ENCODE measurements at places on chromosomes 2 and 18.

GRCh38 chr2:165528691-165529090 lies 59.2 kb downstream of the CSRNP3 start:
- DNase-seq, result no peak

- DNase-seq, result no peak
These were observed 21.6 kb downstream of the SNORC start for GRCh38 chr2:232891621-232892071.

- DNase-seq, result no peak
These were observed 51.0 kb downstream of the LDLRAD4 start for GRCh38 chr18:13269521-13270011.

DNA sequence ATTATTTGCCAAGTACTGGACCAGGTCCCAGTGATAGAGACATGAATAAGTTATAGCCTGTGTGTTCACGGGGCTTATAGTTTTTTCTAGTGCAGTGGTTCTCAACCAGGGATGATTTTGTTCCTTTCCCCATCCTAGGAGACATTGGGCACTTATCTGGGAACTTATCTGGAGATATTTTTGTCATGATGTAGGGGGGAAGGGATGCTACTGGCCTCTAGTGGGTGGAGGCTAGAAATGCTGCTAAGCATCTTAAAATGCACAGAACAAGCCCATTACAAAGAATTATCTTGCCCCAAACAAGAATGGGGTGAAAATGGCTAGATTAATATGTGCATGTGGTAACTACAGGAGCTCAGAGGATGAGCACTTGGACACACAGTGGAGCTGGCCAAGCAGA lies 75.2 kb downstream of the KLHL29 start:
- DNase-seq, result no peak

DNA sequence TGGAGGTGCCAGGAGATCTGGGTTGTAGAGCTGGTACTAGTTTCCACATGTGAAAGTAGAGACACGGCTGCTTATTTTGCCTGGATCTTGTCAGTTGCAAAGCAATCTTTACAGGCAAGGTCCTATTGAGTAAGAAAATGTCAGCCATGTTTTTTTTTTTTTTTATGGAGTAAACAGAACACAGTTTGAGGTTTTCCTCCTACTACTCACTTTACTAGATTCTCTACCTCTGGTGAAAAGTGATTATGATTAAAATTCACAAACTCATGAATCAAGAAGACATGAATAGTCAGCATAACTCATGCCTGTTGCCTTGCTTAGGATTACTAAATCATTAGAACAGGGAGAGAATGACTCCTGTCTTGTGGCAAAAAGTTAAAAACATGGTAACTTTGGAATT lies 70.1 kb upstream of the PNPT1 start:
- no peak for DNase-seq

DNA sequence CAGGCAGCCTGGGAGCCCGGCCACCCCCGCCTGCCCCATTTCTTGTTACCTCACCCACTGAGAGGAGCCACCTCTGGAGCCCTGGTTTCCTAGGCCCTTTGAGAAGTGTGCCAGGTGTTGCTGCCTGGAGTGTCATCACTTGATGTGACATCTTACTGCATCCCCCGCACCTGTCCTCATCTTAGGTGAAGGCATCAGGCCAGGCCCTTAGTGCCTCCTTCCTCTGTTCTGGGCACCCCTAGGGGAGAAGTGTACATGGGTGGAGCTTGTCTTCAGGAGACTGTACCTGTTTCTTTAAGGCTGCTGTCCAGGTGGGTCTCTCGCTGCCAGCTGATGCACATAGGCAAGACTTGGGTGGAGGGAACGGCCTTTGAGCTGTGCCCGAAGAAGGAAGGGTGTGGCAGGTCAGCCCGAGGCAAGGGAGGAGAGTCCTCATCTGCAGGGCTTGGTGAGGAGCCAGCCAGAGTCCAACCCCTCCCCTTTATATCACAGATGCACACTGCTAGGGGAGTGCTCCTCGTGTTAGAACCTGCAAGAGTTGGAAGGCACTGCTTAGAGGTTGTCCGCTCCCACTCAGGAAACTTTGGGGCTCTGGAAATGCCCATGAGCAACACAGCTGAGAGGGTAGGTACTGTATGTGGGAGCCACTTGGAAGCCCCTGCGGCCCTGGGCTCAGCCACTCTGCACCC lies 45.9 kb downstream of the NCK2 start:
- DNase-seq, result no peak

- no peak for DNase-seq
These were observed 154.0 kb downstream of the PMAIP1 start for GRCh38 chr18:60053747-60054304.

DNA sequence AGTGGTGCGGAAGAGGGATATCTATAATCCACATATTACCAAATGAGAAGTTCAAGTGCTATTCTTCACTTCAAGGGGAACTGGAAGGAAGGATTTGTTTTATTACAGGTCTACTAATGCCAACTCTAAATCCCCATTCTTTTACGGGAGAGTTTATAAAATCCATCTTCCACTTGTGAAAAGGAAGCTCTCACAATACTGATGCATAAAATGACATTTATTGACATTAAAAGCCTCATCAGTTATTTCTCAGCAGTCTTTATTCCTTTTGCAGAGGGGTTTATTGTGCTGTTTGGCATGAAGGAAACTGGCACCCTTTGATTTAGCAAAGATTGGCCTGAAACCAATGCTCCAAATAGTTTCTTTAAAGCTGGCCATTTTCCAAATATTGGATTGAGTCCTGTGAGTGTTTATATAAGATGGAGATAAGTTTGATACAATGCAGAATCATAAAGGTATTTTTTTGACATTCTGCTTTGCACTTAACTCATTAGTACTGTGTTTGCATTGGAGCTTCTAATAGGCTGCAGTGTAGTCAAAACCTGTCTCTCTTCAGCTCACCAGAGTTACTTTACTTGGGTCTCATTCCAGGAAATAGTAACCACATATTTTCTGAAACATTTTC lies 26.6 kb downstream of the LRP1B start:
- DNase-seq, result no peak

DNA sequence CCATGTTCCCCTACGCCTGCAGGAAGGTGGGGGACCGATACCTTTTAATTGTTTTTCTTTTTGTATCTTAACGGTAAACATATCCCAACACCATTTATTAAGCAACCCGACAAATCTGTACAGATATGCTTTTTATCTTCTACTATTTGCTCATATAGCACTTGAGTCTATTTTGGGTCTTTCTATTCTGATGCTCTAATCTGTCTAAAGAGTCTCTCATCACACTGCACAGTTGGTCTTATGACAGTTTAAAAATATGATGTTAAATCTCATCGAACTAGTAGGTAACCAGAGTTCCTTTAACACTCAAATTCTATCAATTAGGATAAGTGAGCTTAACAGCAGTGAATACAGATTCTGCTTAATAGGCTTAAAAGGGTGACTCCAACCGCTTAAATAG lies 111.6 kb downstream of the SOCS6 start:
- DNase-seq, result no peak

DNA sequence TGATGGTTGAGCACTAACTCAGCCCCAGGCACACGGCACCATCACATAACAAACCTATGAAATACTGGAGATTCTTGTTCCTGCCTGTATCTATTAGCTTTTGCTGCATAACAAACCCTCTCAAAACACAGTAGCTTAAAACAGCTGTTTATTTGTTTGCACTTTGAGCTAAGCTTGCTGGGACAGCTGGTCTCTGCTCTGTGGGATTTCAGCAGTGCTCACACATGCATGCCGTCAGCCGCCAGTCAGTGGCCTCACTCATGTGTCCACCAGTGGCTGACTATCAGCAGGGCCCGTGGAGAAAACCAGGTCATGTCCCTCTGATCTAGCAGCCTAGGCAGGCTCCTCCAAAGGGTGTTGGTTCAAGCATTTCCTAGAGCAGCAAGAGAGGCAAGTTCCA lies 52.8 kb upstream of the RAB12 start:
- no peak for DNase-seq

- no peak for DNase-seq
These were observed 16.6 kb downstream of the SERPINB13 start for GRCh38 chr18:63603772-63604171.

GRCh38 chr2:26952374-26952773 lies 18.1 kb upstream of the MAPRE3 start:
- DNase-seq, result no peak

DNA sequence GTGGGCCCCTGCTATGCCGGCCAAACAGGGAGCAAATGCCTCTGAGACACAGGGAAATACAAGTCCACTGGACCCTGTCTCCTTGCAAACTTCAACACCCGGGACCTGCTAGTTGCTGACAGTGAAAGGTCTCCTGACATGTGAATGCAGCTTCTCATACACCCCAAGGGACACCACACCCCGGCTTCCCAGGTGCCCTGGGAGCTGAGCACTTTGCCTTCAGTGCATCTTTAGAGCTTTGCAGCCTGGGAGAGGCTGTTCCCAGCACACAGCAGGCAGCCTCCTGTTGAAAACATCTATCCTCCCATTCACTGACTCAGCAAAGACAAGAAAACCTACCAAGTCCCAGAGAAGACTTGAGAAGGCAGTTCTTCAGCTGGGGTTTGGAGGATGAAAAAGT lies 143.4 kb downstream of the COL6A3 start:
- no peak for DNase-seq

DNA sequence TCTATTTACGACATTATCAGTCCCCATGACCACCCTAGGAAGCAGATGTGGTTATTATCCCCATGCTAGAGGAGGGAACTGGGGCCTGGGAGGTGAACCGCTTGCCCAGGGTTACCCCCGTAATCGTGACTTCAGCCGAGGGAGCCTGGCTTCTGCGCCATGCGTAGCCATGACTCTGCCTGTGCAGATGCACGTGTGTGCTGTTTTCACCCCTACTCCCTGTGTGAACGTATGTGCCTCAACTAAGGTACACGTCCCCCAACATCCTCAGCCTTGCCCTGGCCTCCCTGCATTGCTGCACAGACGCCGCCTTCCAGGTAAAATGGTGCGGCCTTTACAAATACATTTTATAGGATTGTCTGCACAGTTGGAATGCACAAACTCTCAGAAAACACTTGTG lies 40.2 kb downstream of the LPIN1 start:
- no peak for DNase-seq

DNA sequence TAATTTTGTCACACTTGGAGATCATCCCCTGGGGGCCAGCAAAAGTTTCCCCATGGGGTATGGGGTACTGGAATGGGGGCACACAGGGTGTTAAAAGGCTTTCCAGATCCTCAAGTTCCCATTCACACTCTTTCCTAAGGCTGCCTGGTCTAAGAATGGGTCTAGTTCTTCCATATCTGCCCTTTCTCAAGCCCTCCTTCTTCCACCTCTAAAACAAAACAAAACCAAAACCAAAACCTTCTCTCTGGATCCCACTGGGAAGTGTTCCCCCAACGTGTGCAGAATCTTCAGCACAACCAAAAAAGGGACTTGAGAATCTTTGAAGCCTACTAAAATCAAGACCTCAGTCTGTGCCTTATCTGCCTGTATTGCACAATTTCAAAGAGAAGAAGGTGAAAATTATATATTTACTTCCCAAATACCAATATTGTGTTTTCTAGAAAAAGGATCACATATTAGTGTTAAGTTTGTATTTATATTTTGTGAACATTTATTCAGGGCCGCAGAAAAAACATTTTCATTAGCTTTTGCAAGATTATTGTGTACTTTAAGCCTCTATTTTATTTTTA lies 207.2 kb upstream of the TCF4 start:
- no peak for DNase-seq

- no peak for DNase-seq
These were observed 192.6 kb upstream of the MYT1L start for GRCh38 chr2:2523461-2524347.

DNA sequence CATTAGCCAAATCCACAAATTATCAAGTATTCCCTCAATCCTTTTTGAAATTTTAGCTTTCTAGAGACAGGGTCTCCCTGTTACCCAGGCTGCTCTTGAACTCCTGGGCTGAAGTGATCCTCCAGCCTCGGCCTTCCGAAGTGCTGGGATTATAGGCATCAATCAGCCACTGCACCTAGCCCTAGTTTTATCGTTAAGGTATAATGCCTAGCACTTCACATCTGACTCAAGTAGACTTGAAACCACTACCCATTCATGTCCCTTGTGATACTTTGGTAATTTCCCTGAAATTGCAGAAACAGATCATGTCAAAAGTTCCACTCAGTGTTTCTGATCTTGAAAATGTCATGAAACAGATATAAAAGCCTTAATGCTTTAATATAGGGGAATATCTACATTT lies 26.3 kb downstream of the MEX3C start:
- no peak for DNase-seq

DNA sequence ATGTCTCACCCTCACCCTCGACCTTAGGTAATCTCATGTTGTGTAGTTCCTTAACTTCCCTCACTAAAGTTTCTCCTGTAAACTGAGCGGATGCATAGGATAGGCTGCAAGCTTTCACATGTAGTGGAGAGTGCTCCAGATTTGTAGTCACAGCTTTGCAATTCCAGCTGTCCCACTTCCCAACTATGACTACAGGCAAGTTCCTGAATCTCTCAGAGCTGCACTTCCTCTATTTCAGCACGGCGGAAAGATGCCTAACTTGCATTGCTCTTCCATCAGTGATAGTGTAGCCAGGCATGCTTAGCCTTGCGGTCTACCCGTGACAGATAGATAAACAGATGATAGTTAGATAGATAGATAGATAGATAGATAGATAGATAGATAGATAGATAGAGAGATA lies 183.1 kb upstream of the CCDC68 start:
- DNase-seq, result no peak

DNA sequence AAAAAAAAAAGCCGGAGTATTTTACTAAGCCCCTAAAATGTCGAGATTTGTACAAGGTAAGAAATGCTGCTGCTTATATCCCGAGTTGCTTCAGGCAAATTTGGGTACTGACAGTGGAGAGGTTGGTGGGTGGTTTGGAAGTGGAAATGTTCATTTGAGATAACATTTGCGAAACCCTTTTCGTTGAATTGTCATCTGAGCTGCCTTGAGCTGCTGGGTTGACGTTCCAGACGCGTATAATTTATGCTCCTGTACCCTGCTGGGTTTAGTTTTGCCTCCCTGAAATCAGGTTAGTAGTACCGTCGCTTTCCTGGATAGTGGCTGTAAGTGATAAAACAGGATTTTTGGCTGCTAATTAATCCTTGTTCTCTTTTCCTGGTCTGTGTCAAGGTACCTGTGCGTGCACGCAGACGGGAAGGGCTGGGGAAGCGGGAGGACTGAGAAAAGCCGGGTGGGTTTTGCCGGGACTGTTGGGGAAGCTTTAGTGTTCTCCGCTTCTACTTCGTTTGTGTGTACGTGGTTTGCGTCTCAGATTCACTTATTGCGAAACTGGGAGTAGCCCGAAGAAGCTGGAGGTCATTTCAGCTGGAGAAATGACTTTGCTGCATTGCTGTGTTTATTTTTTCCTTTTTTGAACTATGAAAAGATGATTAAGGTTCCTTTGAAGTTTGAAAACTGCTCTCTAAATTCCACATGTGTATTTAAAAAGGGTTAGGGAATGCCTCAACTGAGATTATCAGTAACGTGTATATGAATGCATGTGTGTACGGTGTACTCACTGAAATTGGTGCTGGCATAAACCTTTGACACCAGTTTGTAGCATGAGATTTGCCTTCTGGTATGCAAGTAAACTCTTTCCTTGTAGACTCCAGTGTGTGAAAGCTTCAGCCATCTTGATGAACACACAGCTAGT lies 709 bp downstream of the UGP2 start:
- DNase-seq, result no peak

GRCh38 chr2:164569378-164569777 lies 51.9 kb downstream of the GRB14 start:
- no peak for DNase-seq

GRCh38 chr2:218777276-218777990 lies 4.5 kb upstream of the CYP27A1 start:
- DNase-seq, result no peak

All from activated gamma-delta T cell treated with Interleukin-2 at 50 U/mL for 16 hours (primary cell).